ENCODE measurements at places on chromosomes 4 and X. TPM values are rescaled to one million over a fixed set of nuclear protein-coding genes. Genes with fewer than 3 reads are reported as not detected.

GRCh38 chr4:107037199-107037584, 1.1 kb upstream of the DKK2 start:
- DNase-seq, result no peak

DNA sequence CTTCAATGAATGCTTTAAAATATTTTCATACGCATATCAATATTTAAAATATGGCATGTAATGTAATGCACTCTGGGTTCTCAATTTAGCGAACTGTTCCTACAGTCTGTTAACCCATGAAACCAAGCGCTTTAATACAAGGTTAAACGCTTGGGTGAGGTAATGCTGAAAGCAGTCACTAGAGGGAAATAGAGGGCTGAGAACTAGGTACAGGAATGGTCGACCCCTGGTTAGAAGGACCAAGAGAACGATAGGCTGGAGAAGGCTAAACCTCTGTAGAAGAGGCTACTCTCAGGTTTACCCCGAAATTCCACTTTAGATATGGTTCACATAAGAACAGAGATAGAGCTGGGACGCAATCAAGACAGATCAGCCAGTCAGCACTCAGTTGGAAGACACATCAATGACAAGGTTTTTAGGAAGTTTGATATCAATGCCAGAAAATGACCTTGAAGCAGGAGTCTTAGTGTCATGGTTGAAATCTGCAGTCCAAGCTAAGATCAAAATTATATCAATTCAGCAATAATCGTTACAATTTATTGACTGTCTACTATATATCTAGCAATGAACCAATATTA, 26.9 kb downstream of the ARSJ start:
- peak; percentile 48 for DNase-seq

GRCh38 chrX:37314531-37314930, 34.6 kb upstream of the PRRG1 start:
- DNase-seq, result no peak

GRCh38 chrX:19874391-19875049, 12.9 kb downstream of the SH3KBP1 start:
- DNase-seq, result no peak

- DNase-seq, result no peak
Observed at GRCh38 chrX:2962381-2962780, 33.2 kb upstream of the ARSD start.

- no peak for DNase-seq
Observed at GRCh38 chrX:15512401-15512965, 11.9 kb downstream of the BMX start.

The FGFBP2 gene
- not detected for total RNA-seq
